ENCODE measurements at places on chromosomes 12 and 14.

- no peak for DNase-seq
Measured at GRCh38 chr12:61011767-61012423, 1248.3 kb upstream of the USP15 start.

GRCh38 chr12:6061660-6062059 is 62.8 kb downstream of the VWF start:
- DNase-seq: no peak

- no peak for DNase-seq
Measured at GRCh38 chr12:30902001-30902400, 24.5 kb upstream of the TSPAN11 start.

- no peak for DNase-seq
Measured at GRCh38 chr12:46578190-46578982, 205.8 kb upstream of the SLC38A2 start.

- no peak for DNase-seq
Measured at GRCh38 chr12:66668311-66668710, 10.6 kb downstream of the GRIP1 start.

GRCh38 chr14:71198687-71199086 is 291.4 kb downstream of the PCNX1 start:
- no peak for DNase-seq

- no peak for DNase-seq
Measured at GRCh38 chr14:56000846-56001245, 117.4 kb upstream of the PELI2 start.

DNA sequence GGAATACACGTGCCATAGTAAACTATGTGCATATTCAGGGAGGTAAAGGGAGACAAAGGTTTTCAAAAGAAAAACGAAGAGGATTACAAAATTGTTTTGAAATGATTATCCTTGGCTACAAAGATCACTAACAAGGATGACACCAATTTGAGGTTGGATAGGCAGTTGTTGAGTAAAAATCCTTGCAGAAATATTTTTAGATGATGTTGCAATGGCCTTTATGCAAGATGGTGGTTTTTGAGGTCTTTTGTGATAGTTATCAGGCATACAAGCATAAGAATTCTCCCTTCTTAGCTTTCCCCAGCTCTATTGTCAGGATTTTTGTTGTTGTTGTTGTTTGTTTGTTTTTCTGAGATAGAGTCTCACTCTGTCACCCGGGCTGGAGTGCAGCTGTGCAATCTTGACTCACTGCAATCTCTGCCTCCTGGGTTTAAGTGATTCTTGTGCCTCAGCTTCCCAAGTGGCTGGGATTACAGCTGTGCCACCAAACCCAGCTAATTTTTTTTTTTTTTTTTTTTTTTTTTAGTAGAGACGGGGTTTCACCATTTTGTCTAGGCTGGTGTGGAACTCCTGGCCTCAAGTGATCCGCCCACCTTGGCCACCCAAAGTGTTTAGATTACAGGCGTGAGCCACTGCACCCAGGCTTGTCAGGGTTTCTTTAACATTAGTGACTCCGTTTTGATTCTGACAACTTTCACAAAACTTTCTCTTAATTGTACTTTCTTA is 7.8 kb downstream of the RNASE1 start:
- no peak for DNase-seq

DNA sequence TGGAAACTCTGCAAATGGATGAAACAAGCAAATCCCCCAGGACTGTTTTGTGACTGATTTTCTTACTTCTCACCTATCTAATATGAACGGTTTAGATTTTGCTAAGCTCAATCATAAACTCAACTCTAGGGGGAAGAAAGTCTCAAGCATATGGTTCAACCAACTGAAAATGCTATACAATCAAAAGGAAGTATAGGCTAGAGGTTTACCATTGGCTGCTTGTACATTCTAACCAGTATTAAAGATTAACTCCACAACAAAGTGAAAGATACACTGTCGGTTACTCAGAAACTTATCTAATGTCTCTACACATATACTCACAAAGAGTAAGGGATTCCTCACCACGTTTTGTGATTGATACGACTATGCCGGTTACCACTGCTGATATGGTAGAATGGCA is 281.8 kb upstream of the SOX5 start:
- DNase-seq: no peak

GRCh38 chr12:52045794-52046199 is 5.4 kb upstream of the NR4A1 start:
- DNase-seq: no peak

DNA sequence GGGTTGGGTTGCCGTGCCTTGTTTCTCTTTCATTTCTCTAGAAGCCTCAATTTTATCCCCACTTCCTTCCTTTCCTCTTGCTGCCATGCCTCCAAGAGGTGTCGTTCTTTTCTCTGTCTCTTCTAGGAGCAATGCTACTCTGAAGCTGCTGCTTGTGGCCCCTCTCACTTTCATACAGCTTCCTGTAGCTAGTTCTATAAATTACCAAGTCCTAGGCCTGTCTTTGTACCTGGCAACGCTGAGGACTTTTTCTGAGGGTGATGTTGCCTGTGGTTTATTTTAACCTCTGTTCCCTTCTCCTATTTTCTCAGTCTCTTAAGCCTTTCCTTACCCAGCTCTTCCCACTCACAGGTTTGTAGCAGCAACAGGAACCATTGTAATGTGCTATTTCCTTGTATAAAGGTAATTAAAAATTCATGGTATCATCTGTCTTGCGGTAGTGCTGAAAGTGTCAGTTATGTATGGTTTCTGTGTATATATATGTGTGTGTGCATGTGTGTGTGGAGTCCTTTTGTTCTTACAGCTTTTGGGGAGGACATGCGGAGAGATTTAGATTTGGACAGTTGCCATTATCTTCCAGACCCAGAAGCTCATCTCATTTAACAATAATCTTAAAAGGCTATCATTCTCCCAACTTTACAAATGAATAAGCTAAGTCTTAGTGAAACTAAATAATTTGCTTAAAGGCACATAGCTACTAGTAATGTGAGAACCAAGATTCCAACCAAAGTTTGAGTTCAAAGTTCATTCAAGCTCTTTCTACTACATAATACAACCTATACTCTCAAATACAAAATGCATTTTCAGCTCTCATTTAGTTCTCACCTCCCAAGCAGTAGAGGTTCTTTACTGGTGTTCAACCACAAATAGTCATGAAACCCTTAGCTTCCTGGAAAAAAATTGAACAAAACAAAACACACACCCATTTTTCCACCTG is 43.8 kb downstream of the DDHD1 start:
- DNase-seq: no peak

GRCh38 chr12:118052324-118053070 is 8.5 kb downstream of the WSB2 start:
- peak; percentile 35 for DNase-seq

- no peak for DNase-seq
Measured at GRCh38 chr12:26255893-26256645, 60.7 kb downstream of the SSPN start.

DNA sequence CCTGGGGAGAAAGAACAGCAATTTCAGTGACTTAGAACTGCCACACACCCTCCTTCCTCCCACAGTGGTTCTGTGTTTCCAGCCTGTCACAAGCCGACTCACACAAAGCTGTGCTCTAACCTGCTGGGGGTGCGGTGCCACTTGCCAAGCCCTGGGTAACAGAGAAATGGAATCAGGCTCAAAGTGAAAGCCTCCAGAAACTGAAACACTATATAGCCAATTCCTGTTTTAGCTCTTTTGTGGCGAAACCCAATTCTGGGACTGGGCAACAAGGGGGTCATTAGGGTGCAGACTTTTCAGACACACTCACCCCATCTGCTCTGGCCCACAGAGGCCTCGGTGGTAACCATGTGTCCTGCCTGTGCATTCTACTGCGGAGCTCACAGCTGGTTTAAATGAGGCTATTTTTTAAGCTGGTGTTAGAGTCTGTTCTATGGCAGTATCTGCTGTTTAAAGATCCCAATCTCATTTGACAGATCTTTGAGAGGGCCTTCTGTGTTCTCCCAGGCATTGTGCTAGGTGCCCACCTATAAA is 15.2 kb upstream of the ACTR6 start:
- DNase-seq: no peak

DNA sequence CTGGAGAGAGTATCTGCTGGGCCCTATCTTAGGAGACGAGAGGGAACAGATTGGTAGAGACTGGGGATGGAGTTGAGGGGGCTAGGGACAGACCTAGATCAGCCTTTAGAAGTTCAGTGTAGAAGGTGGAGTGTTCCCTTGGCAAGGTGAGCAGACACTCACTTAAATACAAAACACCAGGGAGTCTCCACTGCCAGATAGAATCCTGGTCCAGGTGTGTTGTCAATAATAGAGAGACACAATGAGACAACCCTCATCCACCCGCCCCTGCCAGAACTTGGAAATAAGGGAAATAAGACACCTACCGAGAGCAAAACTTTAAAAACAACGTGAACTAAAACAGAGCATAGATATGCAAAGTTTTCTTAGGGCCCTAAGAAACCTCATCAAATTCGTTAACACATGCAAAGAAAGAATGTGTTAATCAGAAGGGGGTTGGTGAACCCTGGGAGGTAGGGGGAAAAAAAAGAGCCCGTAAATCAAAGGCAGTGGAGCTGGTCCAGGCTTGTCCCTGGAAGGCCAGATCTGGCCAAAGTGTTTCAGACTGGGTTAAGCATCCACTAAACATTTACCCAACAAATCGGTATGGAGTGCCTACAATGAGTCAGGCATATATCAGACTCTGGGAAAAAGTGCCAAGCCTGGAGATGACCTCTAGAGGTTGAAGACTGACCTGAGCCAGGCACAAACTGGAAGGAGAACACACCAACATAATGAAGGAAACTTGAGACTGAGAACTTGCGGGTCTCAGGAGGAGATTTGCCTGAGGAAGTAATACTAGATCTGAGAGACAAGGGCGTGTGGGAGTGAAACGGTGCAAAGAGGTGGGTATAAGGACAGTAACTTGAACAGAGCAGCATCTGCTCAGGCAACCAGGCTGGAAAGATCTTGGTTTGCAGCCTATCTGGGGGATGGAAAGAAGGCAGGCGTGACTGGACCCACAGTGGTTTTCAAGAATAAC is 37.0 kb upstream of the OTX2 start:
- DNase-seq: peak; percentile 78

DNA sequence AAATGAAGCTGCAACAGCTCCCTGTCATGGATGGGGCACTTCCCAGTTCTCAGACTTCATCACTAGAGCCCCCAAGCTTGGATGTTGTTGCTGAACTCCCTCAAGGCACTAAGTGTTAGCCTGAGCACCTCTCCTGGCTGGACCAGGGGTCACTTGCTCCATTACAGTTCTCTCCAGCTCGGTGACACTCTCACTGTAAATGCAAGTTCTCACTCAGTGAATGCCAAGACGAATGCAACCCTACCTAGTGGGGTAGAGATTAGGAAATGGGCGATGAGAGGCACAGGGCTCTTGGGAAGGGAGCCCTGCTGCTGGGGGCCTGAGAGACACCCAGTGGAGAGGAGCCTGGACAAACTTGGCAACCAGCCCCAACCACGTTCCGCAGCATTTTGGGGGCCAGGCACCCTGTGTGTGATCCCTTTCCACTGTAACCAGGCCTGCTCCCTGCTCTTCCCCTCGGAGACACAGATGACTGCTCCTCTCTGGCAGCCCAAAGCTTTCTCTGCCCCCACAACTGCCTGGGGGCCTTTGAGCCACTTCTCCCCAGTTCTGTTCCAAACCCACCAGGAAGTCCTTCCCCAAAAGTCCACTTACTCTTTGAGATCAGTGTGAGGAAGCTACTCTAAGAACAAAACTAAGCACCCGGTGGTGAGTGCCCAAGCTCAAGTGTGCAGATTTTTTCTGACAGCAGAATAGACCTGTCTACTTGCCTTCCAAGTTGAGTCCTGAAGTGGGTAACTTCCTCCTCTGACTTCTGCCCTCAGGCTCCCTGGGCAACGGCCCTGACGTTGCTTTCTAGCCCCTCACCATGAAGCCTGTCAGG is 8.0 kb upstream of the SELPLG start:
- peak; percentile 32 for DNase-seq

GRCh38 chr14:81859046-81859445 is 325.4 kb upstream of the SEL1L start:
- no peak for DNase-seq

DNA sequence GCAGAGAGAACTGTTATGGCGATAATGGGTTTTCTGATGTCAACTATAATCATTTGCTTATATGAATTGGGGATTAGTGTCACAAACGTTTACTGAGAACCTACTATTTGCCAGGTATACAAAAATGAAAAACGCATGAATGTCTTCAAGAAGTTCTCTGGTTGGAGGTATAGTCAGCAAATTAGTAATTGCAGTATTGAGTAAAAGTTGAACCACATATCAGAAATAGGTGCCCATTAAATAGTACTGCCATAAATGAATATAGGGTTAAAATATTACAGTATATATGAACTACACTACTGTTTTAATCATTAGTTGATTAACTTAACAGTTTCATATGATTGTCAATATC is 60.0 kb downstream of the PTPRB start:
- DNase-seq: no peak

Measured in H9 (cell line).